ENCODE measurements at places on chromosomes 1 and 21.

GRCh38 chr1:168396940-168397684, 116.4 kb downstream of the TBX19 start:
- no peak for DNase-seq

DNA sequence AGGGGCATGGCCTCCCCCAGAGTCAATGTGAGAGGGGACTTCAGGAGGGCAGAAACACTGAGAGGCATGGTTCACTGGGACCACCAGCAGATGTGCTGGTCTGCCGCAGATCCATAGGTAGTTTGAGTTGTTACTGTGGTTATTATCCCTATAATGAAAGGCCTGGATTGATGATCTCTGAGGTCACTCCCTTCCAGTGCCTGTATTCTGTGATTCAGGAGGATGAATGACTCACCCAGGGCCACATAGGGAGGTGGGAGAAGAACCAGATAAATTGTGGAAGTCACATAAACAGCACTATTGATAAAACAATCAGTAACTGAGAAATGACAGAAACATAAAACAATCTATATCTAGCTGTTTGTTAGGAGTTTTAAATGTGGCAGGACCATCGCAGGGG, 22.7 kb upstream of the ACTL8 start:
- DNase-seq = no peak

- DNase-seq = no peak
Observed at GRCh38 chr1:99017655-99018054, 13.0 kb upstream of the PLPPR5 start.

- DNase-seq = no peak
Observed at GRCh38 chr1:156176610-156177210, 17.2 kb upstream of the SLC25A44 start.

DNA sequence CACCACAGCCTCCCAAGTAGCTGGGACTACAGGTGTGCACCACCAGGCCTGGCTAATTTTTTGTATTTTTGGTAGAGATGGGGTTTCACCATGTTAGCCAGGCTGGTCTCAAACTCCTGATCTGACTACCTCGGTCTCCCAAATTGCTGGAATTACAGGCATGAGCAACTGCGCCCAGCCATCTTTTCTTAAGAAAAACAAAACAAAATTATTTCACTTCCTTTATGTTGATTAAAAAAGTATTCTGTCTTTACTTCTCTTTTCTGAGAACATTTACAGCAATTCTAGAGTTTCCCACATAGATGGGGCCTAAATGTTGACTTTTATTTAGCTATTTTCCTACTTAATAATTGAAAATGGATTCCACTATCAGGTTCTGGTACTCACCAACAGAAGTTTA, 17.3 kb upstream of the TMEM183A start:
- DNase-seq = no peak

GRCh38 chr1:72759486-72759885, 477.1 kb upstream of the NEGR1 start:
- DNase-seq = no peak

- no peak for DNase-seq
Observed at GRCh38 chr1:95035536-95035935, 37.2 kb downstream of the ALG14 start.

DNA sequence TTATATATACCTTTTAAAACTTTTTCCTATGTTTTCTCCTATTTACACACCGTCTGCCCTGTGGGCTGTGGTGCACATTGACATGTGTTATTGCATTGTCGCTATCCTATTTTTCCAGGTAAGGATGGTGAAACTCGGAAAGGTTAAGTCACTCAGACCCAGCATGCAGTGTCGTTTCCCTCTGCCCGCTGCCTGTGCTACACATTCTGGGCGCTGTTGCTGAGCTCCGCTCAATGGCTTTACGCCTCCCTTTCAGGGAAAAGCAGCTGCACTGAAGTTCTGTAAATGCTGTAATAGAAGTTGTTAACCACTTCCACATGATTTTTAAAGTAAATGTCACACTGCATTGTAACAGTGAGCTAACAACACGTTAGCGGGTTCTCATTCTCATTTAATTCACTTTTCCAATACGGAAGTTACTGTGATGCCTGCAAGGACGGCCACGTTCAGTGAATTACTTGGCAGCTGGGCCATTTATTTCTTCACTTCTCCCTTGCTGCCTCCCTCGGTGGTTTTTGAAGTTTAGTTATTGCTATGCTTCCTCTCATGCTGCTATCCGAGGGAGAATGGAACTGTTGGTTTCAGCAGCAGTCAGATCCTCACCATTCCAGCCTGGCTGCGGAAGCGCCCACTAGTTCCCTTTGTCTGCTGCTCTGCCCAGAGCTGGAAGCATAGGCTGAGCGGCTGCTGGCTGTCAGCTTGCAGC, 288.7 kb downstream of the SPATA17 start:
- no peak for DNase-seq

- DNase-seq = no peak
Observed at GRCh38 chr1:208988811-208989222, 594.7 kb upstream of the CAMK1G start.

- DNase-seq = no peak
Observed at GRCh38 chr21:36134803-36135390, at the start of gene CBR3. Gene CBR3, plus strand, starts transcription at chr21:36135079. Its CDS starts 114 bp downstream, at chr21:36135193.

GRCh38 chr1:245671349-245671748, 516.6 kb downstream of the KIF26B start:
- no peak for DNase-seq

GRCh38 chr21:39597595-39597994, 15.1 kb upstream of the B3GALT5 start:
- DNase-seq = no peak
